GM19239 (cell line): ENCODE measurements at places on chromosomes 7 and 10.

- no peak for DNase-seq
Observed at GRCh38 chr7:147053746-147054145, 937.1 kb downstream of the CNTNAP2 start.

- peak; percentile 67 for DNase-seq
Observed at GRCh38 chr7:100632951-100633717, 8.2 kb downstream of the TFR2 start.

GRCh38 chr10:103044942-103045489 lies 126.9 kb downstream of the CNNM2 start:
- DNase-seq: no peak

DNA sequence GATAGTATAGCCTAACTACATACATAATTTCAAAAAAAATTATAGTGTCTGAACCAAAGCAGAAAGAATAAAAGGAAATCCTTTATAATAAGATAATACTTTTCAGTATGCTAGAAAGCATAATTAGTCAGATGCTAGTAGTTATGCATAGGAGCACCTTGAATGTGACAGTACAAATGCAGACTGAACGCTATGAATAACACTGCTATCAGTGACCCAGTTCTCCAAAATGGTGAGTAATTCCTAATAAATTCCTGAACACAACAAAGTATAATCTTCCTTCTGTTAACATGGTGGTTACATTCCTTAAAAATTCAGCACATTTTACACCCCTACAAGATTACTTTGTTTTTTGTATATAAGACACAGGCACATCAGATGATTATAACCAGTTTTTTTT lies 1.2 kb upstream of the CHPF2 start:
- no peak for DNase-seq

DNA sequence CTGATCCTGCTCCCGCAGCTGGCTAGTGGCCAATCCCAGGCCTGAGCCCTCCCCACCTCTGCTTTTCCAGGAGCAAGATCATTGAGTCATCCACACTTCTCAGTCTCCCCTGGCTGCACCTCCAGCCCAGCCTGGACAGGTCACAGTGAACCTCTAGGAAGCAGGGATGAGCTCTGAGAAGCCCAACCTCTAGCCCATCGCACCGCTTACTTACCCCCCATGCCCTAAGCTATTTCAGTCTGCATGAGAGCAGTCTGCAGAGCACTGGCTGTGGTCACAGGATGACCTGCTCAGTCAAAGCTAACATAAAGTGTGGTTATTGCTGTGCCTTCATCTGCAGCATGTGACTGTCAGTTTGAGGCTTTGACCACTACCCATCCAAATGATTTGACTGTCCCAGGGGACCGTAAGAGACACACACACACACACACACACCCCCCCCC lies 129.2 kb downstream of the SORBS1 start:
- no peak for DNase-seq

DNA sequence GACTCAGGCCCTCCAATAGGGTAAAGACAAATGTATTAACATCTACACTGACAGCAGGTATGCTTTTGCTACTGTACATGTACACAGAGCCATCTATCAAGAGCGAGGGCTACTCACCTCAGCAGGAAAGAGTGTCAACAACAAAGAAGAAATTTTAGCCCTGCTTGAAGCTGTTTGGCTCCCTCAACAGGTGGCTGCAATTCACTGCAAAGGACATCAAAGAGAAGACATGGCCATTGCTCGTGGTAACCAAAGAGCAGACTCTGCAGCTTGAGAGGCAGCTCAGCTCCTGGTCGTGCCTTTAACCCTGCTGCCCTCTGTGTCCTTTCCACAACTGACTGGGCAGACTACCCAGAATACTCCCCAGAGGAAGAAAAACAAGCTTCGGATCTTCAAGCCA lies 5.1 kb downstream of the AKR1B15 start:
- DNase-seq: no peak

DNA sequence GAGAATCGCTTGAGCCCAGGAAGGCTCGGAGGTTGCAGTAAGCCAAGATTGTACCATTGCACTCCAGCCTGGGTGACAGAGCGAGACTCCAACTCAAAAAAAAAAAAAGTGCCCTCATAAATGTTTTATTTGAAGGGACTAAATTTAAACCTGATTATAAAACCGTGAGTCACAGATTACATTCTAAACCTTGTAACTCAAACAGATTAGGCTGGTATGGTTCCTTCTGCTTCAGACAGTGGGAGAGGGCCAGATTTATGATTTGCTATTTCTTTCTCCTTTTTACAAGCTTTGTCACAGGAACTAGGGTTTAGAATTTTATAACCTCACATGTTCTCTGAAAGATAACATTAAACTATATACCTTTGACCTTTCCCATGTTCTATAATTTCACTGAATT lies 801.2 kb upstream of the ZWINT start:
- no peak for DNase-seq

DNA sequence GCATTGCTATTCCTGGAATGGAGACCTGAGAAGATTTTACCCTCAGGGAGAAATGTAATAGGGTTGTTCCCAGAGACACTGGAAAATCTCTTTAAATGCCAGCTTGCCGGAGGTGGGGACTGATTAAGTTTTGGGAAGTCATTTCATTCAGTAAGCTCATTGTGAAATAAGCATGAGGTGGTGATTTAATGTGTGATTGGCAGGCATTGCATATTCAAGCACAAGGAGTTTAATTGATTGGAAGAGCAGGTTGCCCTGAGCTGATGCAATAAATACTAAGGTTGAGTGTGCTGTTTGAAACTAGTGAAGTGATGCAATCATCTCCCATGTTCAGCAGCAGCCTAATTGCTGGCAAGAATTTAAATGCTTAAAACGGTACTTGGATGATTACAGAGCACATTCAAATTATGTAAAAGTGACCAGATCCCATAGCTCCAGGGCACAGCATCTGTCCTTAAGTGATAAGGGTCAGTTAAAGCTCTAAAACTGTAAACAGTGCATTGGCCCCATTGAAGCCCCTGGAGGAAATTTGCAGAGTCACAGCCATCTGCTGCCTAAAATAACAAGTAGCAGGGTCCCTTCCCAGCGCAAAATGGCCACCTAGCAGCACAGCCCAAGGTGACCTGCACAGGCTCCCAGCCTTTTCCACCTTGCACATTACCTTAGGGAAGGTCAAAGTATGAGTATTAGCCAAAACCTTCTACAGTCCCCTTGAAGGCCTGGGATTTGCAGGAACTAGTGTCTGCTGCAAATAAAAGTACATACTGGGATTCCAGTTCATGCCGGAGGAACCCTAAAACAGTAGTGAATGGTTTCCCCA lies 92.1 kb downstream of the CCDC71L start:
- no peak for DNase-seq
